ENCODE measurements at places on chromosomes 6 and 20.

DNA sequence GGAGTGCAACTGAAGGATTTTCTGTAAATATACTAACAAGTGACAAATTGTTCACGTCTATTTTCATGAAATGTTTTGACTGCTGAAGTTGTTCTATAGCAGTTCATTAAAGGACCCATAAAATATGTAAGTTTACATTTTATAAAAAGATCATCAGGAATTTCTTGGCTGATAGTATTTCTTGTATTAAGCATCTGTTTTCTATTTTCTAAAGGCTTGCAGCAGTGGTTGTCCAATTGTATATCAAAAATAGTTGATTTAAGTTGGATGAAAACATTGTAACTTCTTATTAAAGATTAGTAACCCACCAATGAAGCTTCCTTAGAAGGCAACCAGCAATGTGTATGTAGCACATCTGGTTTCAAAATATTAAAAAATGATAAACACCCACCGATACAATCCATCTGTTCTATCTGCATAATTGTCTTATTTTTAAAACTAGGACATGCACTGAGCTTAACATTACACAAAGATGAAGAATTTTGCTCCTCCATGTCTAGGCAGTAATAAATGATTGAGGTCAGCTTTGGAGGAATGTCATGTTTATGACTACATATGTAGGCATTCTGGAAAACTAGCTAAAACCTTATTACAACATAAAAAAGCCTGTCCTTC is 301.3 kb upstream of the TCF21 start:
- DNase-seq = no peak

GRCh38 chr6:112482373-112482772 is 135.2 kb downstream of the RFPL4B start:
- no peak for DNase-seq

DNA sequence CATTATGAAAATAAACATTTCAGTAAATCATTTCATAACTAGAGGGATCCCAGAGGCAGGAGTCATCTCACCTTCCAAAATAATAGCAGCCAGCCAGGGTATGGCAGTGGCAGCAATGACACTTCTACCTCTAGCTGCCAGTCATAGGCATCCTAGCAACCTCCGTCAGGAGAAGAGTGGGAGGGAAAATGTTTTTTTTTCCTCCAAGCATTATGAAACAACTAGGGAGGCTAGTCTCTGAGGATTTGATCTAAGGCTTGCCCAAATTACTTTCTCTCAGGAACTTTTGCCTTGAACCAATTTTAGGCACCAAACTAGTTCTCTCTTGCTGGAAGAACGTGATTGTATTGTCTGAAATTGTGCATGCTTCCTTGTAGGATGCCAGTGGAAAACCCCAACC is 208.7 kb upstream of the PREP start:
- DNase-seq = no peak

DNA sequence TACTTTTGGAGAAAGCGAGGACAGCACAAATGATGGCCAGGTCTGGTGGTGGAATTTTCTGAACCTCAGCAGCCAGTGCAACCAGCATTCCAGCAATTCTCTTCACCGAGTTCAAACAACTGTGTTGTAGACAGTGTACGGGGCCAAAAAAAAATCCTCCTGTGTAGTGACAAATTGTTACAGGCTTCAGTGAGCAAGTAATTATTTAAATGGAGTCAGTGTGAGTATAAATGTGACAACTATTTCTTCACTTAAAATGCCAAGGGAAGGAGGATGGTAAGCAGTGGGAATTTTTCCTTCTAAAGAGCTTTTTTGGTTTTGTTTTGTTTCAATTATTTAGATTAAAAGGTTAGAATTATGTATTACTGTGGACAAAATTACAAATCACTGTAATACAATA is 154.1 kb downstream of the TMEM242 start:
- DNase-seq = no peak

- no peak for DNase-seq
Measured at GRCh38 chr20:20466341-20466879, 98.5 kb downstream of the INSM1 start.

DNA sequence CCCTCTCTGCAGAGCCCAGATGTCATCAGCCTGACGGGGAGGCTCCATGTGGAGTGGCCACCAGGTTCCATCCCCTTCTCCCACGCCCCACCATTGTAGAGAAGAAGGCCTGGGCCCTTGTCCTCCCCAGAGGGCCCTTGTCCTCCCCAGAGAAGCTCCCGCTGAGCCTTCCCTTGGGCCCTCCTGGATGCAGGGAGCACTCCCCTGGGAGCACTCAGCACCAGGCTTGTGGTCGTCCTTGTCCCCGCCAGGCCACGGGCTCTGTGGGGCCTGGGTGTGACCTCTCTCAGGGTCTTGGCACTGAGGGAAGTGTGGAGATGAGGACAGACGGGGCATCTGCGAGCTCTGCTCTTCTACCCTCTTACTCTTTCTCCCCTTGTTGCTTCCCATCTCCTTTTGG is 83.4 kb upstream of the NNAT start:
- DNase-seq = no peak

- no peak for DNase-seq
Measured at GRCh38 chr20:48405909-48406308, 421.9 kb downstream of the PREX1 start.

DNA sequence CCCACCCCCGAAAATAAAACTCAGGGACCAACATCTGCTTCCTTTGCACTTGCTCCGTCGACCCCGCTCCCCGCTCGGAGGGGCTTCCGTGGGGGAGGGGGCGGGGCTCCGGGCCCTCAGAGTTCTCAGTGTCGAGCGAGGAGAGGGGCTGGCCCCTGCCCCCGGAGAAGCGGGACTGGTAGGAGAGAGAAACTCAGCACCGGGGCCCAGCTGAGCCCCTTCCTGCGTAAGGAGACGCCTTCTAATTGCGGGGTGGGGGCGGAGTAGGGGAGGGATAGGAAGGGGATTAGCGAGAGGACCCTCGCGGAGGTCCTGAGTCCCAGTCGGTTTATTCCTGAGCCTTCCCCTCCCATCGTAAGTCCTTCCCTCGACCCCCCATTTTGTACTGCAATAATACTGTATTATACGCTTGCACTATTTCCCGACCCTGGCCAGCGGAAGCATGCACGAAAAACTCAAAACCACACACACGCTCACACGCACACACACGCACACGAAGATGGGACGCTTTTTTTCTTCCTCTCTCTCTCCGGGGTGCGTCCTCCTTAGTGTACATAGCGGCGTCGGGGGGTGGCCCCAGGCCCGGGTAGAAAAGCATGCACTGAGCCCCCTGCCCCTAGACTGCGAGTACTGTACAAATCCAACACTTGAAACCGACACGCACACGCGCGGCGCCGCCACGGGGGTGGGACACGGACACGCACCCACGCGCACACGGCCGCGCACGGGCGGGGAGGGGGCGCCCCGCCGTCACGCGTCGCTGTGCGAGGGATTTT is 22.1 kb upstream of the SLC22A7 start:
- peak; percentile 42 for DNase-seq

DNA sequence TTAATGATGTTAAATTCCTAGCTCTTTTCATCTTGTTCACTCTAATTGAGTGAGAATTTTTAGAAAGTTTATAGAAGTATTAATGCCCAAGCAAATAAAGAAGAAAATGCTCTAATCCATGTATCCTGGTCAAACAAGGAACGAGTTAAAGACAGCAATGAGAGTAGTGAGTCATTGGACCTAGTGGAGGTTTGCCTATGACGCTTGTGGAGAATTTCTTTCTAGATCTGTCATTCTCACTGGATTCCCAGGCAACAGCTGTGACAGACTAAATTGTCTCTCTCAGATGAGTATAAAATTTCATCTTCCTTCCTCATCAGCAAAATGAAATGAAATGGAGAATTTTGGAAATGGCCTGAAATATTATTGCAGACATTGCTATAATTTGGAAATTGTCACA is 127.9 kb downstream of the COL19A1 start:
- no peak for DNase-seq

- no peak for DNase-seq
Measured at GRCh38 chr6:54621285-54621684, 225.3 kb upstream of the FAM83B start.

DNA sequence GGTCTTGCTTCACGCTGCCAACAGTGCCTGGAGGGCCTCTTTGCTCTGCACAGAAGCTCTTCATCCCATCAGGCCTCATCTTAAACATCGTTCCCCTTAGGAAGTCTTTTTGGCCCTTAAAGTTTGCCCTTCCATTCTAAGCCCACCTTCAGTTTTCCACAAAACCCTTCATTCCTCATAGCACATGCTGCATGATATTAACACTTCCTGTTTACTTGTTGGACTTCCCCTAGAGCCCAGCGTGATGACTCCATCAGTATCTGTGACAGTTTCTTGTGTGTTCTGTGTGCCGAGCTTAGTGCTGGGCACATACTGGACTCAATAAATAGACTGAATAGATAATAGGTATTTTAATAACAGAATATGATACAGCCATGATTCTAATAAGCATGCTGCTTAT is 2.2 kb downstream of the NT5DC1 start:
- DNase-seq = no peak

GRCh38 chr20:45465491-45466266 is 3.9 kb upstream of the WFDC2 start:
- DNase-seq = no peak

DNA sequence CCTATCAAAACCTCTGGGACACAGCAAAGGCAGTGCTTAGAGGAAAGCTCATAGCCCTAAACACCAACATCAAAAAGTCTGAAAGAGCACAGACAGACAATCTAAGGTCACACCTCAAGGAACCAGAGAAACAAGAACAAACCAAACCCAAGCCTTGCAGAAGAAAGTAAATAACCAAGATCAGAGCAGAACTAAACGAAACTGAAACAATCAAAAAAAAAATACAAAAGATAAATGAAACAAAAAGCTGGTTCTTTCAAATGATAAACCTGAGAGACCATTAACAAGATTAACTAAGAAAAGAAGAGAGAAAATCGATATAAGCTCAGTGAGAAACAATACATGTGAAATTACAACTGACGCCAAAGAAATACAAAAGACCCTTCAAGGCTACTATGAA is 34.8 kb upstream of the RUNX2 start:
- no peak for DNase-seq

- DNase-seq = no peak
Measured at GRCh38 chr6:54990001-54990400, 143.4 kb downstream of the FAM83B start.

- no peak for DNase-seq
Measured at GRCh38 chr6:27684264-27685211, 211.6 kb upstream of the ZNF184 start.

GRCh38 chr20:58169450-58169849 is 59.0 kb downstream of the ANKRD60 start:
- no peak for DNase-seq

GRCh38 chr6:139779988-139780774 is 405.7 kb upstream of the CITED2 start:
- no peak for DNase-seq

DNA sequence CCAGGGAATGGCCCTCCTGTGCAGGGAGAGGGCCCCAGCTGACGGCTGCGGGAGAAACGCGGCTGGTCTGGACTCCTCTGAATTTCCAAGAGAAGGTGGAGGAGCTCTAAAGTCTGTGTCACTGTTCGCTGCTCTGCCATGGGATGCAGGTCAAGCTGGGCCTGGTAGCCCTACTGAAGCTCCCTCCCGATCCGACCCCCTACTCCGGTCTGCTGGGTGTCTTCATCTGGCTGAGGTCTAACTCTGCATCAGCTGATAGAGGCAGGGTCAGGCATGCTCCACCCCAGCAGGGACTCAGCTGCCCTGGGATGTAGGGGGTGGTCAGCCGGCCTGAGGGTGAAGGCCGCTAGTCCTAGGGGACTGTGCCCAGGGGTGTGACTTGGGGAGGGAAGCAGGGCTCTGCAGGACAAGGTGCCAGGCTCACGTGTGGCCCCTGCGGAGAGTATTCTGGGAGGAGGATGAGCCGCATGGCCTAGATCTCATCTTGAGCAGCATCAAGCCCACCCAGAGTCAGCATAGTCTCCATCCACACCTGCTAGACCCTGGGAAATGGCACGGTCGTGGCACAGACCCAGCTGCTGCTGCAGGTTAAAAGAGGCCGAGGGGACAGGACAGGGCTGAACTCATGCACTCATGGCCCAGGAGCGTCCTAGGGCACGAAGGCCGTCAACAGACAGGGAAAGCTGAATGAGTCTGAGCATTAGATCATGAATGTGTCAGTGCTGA is 1.4 kb downstream of the CST3 start:
- no peak for DNase-seq

- DNase-seq = peak; percentile 13
Measured at GRCh38 chr20:50635676-50636600, 55.4 kb downstream of the RIPOR3 start.

DNA sequence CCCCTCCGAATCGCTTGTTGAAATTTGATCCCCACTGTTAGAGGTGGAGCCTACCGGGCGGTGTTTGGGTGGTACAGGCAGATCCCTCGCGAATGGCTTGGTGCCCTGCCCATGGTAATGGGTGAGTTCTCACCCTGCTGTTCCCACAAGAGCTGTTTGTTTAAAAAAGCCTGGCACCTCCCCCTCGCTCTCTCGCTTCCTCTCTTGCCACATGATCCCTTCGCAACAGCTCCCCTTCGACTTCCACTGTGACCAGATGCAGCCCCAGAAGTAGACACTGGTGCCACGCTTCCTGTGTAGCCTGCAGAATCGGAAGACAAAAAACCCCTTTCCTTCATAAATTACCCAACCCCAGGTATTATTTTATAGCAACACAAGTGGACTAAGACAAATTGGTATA is 292.2 kb upstream of the QKI start:
- DNase-seq = no peak

DNA sequence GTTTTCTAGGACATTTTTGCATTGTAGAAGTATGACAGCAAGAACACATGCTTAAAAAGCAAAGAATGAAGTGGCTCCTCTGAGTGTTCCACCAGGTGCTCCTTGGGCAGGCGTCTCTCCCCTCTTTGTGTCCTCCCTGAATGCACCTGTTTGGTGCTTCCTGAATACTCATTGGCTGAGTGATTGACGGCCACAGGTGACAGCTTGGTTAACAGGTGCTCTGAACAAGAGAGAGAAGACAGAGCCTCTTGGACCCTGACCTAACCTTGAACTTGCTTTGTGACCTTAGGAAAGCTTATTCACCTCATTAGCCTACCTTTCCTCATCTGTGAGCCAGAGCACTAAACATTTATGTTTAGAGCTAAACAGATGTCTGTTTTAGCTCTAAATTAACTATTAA is 93.7 kb downstream of the TULP4 start:
- no peak for DNase-seq

DNA sequence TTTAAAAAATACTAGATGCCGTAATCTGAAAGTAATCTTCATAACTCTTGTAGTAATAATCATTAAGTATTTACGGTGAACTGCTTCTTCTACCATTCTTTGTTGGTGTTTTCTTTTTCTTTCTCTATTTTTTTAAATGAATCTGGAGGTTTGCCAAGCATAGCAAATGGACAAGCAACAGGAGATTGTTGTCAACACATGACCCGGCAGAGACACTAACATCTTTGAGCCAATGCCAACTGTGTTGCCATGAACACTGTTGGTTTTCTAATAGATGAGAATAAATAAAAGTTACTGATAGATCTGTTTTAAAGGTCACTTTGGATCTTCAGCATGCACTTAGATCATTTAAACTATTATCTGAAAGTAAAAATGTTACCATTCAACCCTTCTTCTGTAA is 523.6 kb upstream of the EYS start:
- no peak for DNase-seq

Measured in activated effector memory CD4-positive, alpha-beta T cell treated with Interleukin-2 at 50 U/mL for 16 hours (primary cell).